Stimulated activated CD4-positive, alpha-beta T cell treated with anti-CD3 and anti-CD28 coated beads, Interleukin-1b, Interleukin-23, amount 100 ng/mL, for 4 hours (primary cell): ENCODE measurements at places on chromosomes 5 and 9.

- DNase-seq = no peak
Measured at GRCh38 chr5:115815693-115816225, 700 bp downstream of the CDO1 start.

GRCh38 chr5:141234109-141234667 lies 11.0 kb upstream of the PCDHB15 start:
- DNase-seq = no peak

DNA sequence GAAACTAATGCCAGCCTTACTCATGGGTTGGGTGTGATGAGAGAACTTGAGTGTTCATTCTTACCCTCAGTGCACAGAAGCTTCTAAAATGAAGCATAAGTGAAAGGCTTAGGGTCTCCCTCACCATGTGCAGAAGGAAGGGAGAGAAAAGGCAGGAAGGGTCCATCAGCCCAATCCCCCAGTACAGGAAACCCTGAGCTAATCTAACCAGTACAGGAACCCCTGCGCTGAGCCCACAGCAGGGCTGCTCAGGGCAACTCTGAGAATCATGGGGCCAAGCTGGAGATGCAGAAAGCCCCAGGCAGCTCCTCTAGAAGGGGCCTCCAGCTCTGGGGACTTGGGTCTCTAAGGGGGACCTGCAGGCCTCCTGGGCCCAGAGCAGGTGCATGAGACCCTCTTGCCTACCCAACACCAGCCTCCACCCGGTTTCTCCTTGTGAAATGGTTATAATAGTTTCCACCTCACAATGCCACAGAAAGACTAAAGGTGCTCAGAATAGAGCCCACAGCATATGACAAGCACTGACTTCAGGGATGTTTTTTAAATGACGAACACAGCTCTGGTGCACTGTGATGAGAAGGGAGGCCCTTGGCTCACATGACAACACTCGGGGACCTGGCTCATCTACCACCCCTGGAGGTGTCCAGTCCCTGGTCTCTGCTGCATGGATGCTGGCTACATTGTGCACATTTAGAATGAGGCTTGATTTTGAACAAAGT lies 190.1 kb downstream of the ACTL7B start:
- DNase-seq = no peak

DNA sequence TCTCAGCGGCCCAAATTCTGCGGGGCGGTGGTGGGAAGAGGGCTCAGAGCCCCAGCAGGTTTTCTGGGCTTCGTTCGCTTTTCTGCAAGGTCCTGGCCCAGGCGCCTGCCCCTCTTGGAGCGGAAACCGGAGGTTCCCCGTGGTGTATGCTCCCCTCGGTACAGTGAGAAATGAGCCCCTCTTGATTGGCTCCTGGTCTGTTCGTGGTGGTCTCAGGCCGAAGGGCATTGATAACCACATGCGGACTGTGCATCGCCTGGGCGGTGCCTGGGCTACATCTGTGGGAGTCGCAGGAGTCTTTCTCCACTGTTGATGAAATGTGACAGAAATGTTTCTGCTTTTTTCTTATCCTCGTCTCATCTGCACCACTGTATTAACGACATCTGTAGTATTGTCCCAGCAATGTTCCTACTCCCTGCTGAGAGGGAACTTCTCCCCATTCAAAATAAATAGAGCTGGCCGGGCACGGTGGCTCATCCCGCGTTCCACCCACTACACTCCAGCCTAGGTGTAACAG lies 682 bp downstream of the MAN1B1 start:
- DNase-seq = no peak

GRCh38 chr5:80403782-80404181 lies 4.1 kb upstream of the ZFYVE16 start:
- DNase-seq = no peak

DNA sequence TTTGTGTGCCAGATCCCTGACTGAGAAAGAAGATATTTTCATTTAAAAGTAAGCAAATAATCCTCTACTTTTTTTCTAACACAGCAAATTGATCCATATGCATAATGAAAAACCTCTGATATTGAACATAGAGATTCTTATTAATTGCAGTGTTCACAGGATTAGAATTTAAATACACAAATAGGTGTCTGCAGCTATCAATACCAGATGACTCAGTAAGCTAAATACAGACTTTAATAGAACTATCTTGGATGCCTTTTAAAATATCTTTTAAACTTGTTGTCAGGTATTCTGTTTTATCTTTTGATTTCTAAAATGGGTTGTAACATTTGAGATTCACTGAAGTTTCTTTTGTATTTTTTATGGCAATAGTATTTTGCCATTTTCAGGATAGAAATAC lies 43.1 kb downstream of the NIPBL start:
- no peak for DNase-seq

DNA sequence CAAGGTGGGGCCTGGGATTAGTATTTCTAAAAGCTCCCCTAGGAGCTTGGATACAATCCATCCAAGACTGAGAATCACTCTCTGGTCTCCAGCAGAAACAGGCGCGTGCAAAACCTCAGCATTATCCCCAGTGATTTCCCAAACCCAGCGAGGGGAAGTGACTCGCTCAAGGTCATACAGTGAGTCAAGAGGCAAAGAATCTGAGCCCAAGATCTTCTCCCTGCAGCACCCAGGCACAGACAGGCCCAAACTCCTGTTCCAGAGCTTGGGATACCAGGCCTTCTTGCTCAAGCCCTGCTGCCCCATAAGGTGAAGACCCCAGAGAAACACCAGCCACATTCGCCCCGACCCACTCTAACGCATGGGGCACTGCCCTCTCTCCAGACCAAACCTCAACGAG lies 33.2 kb downstream of the SHB start:
- DNase-seq = no peak

GRCh38 chr9:136017289-136018190 lies 56.4 kb upstream of the UBAC1 start:
- DNase-seq = no peak

GRCh38 chr9:108150736-108151586 lies 661.4 kb upstream of the KLF4 start:
- no peak for DNase-seq

DNA sequence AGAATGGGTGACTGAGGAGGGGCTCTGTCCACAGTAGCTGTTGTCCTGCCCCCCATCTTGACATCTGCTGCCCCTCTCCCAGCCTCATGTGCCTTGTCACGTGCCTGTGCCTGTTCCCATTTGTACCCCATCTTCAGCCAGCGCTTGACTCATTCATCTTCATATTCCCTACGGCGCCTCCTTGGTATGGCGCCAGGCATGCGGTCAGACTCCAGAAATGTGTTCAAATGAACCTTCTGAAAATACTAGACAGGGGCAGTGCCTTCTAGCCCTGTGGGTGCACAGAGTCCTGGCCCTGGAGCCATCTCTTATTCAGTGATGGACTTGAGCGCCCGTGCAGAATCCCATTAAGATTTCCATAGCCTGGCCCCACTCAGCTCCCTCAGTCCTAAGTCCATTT lies 46.2 kb downstream of the CFAP77 start:
- DNase-seq = no peak

GRCh38 chr5:65102371-65102975 lies 333.7 kb downstream of the CWC27 start:
- DNase-seq = no peak

DNA sequence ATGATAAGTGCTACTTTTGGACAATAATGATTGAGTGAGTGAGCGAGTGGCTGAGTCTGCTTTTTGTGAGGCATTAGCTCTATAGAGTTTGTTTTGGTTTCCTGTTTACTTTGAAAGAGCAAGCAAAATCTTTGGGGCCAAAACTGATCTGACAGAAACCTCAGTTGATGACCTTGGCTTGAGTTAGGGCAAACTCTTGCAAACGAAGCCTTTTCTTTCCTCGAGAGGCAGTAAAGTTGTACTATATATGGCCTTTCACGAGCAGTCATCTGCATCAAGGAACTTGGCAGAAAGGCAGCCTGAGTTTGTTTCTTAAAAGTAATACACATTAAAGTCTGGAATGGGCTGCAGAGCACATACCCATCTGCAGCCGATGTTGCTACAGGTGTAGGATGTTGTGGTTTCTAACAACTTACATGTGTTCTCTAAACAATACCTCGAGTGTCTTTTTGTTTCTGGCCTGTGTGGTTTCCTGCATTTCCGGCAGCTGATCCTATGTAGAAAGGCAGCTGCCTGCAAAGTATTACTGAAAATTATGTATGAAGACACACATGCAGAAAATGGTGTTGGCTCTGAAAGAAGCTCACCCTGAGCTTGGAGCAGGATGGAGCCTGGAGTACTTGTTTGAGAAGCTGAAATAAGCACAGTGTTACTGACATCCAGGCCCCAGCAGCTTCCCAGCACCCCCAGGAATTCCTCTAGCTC lies 60.8 kb downstream of the FOXD1 start:
- no peak for DNase-seq

DNA sequence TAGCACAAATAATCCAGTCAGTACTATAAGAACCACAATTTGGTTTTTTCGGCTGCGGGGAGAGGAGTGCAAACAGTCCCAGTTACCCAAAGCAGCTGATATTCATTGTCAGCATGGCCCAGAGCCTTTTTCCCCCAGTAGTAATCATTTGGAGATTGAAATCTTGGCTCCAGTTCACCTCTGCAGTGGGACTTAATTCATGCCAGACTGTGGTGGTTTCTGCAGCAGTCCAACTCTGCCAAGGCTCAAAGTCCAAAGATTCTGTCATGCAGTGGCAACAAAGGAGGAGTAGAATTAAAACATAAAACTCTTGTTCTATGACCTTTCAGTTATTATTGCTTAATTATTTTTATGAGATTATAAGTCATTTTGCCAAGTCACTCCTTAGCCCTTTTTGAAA lies 25.0 kb upstream of the TRIM36 start:
- no peak for DNase-seq

- DNase-seq = no peak
Measured at GRCh38 chr5:2373631-2374030, 377.8 kb downstream of the IRX2 start.

DNA sequence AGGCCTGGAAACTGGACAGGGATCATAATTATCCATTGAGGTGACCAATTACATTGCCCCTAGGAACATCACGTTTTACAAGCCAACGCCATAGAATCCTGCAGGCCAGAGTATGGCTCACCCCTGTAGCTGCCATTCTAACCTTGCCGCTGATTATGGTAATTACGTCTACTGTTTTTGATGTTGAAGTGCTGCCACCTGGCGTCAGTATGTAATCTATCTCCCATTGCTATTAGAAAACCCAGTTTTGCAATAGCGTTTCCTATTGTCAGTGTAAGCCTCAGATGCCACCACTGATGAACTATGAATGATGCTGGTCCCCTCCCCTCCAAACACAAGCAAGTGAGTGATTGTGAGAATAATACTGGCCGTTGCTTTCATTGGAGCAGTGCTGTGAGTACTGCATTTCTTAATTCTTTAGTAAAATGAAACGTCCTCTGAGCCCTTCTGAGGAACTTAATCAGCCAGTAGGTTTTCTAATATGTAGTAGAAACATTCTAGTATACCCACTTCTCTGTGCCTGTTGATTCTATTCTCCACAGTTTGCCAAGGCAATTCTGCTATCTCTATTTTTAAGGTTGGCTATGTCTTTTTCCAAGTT lies 100.5 kb upstream of the NMUR2 start:
- DNase-seq = peak; percentile 8

DNA sequence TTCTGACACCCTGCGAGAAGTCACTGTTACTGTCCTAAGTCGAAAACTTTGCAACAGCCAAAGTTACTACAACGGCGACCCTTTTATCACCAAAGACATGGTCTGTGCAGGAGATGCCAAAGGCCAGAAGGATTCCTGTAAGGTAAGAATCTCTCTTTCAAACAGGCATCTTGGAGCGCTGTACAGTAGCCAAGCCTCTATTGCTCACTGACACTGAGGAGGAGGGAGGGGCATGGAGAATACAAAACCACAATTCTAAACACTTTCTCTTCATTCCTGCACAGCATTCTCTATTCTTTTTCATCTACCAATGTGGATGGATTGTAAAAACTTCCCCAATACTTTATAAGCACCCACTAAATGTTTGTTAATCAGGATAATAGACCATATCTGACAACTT lies 7.4 kb downstream of the GZMK start:
- no peak for DNase-seq

GRCh38 chr5:172496671-172497371 lies 42.5 kb upstream of the SH3PXD2B start:
- no peak for DNase-seq

DNA sequence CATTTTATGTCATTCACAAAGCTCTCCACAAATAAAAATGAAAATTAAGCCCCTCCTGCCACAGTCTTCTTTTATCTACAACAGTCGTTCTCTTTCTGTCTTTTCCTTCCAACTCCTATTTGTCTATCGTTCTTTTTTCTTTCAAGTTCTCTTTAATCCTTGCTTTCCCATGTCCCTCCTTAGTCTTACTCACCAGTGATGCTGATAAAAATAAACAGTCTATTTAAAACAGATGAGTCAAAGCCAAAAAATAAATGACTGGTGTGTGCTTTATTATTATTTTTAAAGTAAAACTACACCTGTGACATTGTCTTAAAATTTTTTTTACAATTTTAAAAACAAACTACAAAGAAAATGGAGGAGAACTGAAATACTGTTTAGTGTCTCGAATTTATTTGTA lies 137.1 kb upstream of the TMEM161B start:
- DNase-seq = no peak

DNA sequence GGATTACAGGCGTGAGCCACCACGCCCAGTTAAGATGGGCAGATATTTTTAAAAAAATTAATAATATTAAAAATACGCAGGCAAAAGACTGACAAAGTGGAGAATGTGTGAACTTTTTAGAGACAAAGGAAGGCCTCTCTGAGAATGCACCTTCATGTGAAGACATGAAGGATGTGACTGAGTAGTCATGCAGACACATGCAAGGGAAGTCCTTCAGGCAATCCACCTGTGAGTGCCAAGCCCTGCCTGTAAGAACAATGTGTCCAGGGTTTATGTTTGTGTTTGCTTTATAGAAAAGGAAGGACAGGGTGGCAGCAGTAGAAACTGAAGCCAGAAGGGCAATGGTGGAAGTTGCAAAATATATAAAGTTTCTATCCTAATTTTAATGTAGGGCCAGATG lies 169.2 kb downstream of the EDIL3 start:
- DNase-seq = no peak

DNA sequence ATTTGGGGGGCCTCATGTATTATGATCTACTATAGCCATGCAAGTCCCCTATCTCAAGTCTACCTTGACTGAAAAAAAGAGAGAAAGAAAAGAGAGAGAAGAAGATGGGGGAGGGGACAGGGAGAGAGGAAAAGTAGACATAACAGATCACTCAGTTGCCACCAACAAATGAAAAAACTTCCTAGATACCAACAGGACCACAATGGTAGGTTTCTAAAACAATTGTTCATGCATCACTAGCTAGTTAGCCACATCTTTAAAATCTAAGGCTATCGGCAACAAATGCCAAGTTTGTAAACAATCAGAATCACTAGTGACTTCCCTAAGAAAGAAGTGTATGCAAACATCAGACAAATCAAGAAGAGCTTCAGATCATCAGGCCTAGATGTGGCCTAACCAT lies 328.2 kb downstream of the BNC2 start:
- DNase-seq = no peak
